ENCODE measurements at places on chromosomes 6 and 20.

- no peak overlapping the region for H3K4me3 ChIP-seq
- H3K36me3 ChIP-seq = no peaks in the 10 kb centered on the region
- H3K4me1 ChIP-seq = no peaks in the 10 kb centered on the region
- no peak for DNase-seq
Measured at GRCh38 chr20:60641879-60642447, 610.1 kb upstream of the CDH4 start.

DNA sequence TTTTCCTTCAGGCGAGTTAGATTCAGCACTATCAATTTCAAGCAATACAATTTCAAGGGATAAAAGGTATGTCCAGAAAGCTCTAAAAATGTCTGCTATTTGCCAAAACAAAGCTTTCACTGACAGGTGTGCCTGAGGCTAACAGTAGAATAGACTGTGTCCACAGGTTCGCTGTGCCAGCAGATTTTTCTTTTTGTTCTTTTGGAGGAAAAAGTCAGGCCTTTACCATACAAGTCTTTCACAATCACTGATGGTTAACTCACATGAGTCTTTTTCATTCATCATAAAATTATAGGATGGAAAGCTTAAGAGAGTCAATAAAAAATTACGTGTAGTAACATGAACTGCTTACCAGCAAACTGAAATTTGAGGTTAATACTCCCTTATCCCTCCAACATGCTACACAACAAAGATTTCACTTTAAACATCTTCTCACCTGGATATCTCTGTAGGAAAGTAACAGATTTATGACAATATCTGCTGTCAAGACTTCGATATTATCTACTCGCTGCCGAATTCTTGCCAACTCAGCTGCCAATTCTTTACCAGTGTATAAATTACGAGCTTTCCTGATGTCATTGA lies 95.4 kb downstream of the MAP3K5 start:
- peaks cover 1% of the 10 kb centered on the region for H3K36me3 ChIP-seq
- H3K27me3 ChIP-seq = no peaks in the 10 kb centered on the region
- no peak overlapping the region for H3K27ac ChIP-seq
- no peak overlapping the region for H3K4me3 ChIP-seq
- DNase-seq = no peak

- DNase-seq = no peak
- H3K27me3 ChIP-seq = peaks cover 32% of the 10 kb centered on the region
Measured at GRCh38 chr6:88538840-88539239, 372.7 kb upstream of the CNR1 start.

- H3K27ac ChIP-seq = no peak overlapping the region
- H3K27me3 ChIP-seq = no peaks in the 10 kb centered on the region
- no peaks in the 10 kb centered on the region for H3K36me3 ChIP-seq
- H3K4me1 ChIP-seq = no peaks in the 10 kb centered on the region
- no peak for DNase-seq
Measured at GRCh38 chr6:164168595-164168994, 754.1 kb downstream of the QKI start.

- peaks cover 41% of the 10 kb centered on the region for H3K4me1 ChIP-seq
- H3K27me3 ChIP-seq = no peaks in the 10 kb centered on the region
- no peak overlapping the region for H3K27ac ChIP-seq
- no peak for DNase-seq
Measured at GRCh38 chr6:16723826-16724225, 37.4 kb downstream of the ATXN1 start.

GRCh38 chr6:41487860-41488432 lies 58.2 kb upstream of the FOXP4 start:
- H3K27me3 ChIP-seq = peaks cover 18% of the 10 kb centered on the region
- no peak for DNase-seq
- no peaks in the 10 kb centered on the region for H3K36me3 ChIP-seq
- no peak overlapping the region for H3K4me3 ChIP-seq
- H3K27ac ChIP-seq = no peak overlapping the region

- no peaks in the 10 kb centered on the region for H3K36me3 ChIP-seq
- no peak overlapping the region for H3K27ac ChIP-seq
- no peak overlapping the region for H3K4me3 ChIP-seq
Measured at GRCh38 chr6:113221850-113222249, 635.3 kb upstream of the MARCKS start.

- DNase-seq = no peak
- no peak overlapping the region for H3K4me3 ChIP-seq
- peaks cover 37% of the 10 kb centered on the region for H3K27me3 ChIP-seq
Measured at GRCh38 chr20:63490416-63490815, 8.5 kb downstream of the EEF1A2 start.

GRCh38 chr6:47804821-47805220 lies 23.0 kb downstream of the OPN5 start:
- peaks cover 27% of the 10 kb centered on the region for H3K27me3 ChIP-seq
- H3K36me3 ChIP-seq = peaks cover 1% of the 10 kb centered on the region
- H3K27ac ChIP-seq = no peak overlapping the region
- no peak for DNase-seq

DNA sequence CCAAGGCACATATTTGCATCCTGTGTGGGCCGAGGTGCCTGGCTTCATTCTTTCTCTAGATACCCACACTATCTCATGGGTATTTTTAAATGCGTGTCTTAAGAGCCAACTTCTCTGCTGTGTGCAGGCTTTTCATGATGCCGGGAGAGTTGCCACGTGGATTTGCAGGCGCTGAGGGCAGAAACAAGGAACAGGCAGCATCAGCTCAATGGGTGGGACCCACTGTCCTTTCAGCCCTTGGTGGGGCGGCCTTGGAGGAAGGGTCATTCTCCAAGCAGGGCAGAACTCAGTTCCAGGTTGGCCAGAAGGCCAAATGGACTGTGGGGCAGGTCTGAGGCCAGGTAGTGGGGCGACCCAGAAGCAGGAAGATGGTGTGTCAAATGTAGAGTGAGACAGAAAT lies 84.7 kb downstream of the PHACTR3 start:
- H3K36me3 ChIP-seq = no peaks in the 10 kb centered on the region
- peaks cover 10% of the 10 kb centered on the region for H3K27me3 ChIP-seq
- H3K4me3 ChIP-seq = no peak overlapping the region
- no peak overlapping the region for H3K27ac ChIP-seq
- no peak for DNase-seq

DNA sequence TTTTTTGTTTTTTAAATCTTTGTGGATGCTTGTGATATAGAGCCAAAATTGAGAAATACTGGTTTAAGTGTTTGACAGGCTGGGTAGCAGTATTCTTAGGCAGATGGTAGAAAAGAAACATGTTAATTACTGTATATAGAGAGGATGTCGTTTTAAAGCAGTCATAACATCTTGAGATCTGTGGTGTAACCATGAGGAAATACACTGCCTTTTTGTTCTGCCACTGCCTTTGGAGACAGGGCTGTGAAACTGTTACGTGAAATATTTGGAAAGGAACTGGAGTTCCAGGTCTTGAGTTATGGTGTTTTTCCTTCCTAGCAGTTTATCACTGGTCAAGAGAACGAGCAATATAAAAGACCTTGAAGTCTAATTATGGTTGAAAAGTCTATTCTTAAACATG lies 19.5 kb downstream of the STXBP5 start:
- peaks cover 49% of the 10 kb centered on the region for H3K4me1 ChIP-seq
- H3K4me3 ChIP-seq = no peak overlapping the region
- no peaks in the 10 kb centered on the region for H3K27me3 ChIP-seq
- peaks cover 43% of the 10 kb centered on the region for H3K36me3 ChIP-seq
- no peak for DNase-seq

- no peaks in the 10 kb centered on the region for H3K36me3 ChIP-seq
- H3K27me3 ChIP-seq = no peaks in the 10 kb centered on the region
- H3K4me3 ChIP-seq = no peak overlapping the region
- no peak for DNase-seq
Measured at GRCh38 chr6:73375216-73375615, 5.5 kb upstream of the OOEP start.

GRCh38 chr6:7631466-7631865 lies 41.5 kb downstream of the SNRNP48 start:
- no peak for DNase-seq
- no peak overlapping the region for H3K4me3 ChIP-seq
- H3K27me3 ChIP-seq = peaks cover 17% of the 10 kb centered on the region
- H3K36me3 ChIP-seq = no peaks in the 10 kb centered on the region
- no peak overlapping the region for H3K27ac ChIP-seq

- no peaks in the 10 kb centered on the region for H3K4me1 ChIP-seq
- H3K27ac ChIP-seq = no peak overlapping the region
- peaks cover 5% of the 10 kb centered on the region for H3K27me3 ChIP-seq
- H3K4me3 ChIP-seq = no peak overlapping the region
- DNase-seq = no peak
- H3K36me3 ChIP-seq = no peaks in the 10 kb centered on the region
Measured at GRCh38 chr20:2295286-2295685, 515 bp upstream of the TGM3 start.

DNA sequence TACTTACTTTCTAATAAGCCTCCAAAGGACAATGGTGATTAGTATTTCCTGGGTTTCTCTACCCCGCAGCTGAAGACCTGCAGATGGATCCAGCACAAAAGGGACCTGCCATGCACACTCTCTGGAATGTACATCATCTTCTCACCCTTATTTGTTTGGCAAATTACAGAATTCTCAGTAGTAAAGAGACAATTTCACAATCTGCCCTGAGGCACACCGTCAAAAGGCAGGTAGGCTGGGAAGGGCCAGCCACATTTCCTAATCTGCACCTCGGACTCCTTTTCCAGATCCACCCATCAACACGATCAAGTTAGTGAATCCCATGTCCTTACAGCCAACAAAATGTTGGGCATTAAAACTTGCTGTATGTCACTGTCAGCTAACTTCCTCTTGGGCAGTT lies 4.9 kb downstream of the OVOL2 start:
- no peak for DNase-seq
- no peak overlapping the region for H3K27ac ChIP-seq
- H3K4me1 ChIP-seq = no peaks in the 10 kb centered on the region
- H3K36me3 ChIP-seq = no peaks in the 10 kb centered on the region
- H3K4me3 ChIP-seq = no peak overlapping the region
- H3K27me3 ChIP-seq = peaks cover 49% of the 10 kb centered on the region

GRCh38 chr6:165695722-165696515 lies 32.9 kb upstream of the PDE10A start:
- no peak for DNase-seq
- peaks cover 8% of the 10 kb centered on the region for H3K27me3 ChIP-seq
- H3K4me1 ChIP-seq = no peaks in the 10 kb centered on the region
- no peak overlapping the region for H3K4me3 ChIP-seq
- H3K36me3 ChIP-seq = no peaks in the 10 kb centered on the region

GRCh38 chr20:40945189-40945588 lies 83.4 kb upstream of the TOP1 start:
- H3K36me3 ChIP-seq = no peaks in the 10 kb centered on the region
- no peaks in the 10 kb centered on the region for H3K27me3 ChIP-seq
- no peak overlapping the region for H3K4me3 ChIP-seq
- DNase-seq = no peak
- no peak overlapping the region for H3K27ac ChIP-seq

- H3K27me3 ChIP-seq = no peaks in the 10 kb centered on the region
- no peaks in the 10 kb centered on the region for H3K36me3 ChIP-seq
- H3K27ac ChIP-seq = no peak overlapping the region
- DNase-seq = no peak
- no peaks in the 10 kb centered on the region for H3K4me1 ChIP-seq
Measured at GRCh38 chr6:34729631-34730470, 27.5 kb upstream of the SNRPC start.

DNA sequence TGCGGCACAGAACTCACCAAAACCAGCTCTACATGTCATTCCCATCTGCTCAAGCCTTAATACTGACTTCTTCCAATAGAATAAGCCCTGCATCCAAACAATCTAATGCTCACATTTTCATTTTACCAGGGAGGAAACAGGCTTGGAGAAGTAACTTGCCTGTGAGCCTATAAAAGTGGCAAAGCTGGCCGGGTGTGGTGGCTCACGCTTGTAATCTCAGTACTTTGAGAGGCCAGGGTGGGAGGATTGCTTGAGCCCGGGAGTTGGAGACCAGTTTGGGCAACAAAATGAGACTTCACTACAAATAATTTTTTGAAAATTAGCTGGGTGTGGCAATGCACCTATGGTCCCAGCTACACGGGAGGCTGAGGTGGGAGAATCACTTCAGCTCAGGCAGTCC lies 133.7 kb downstream of the LY86 start:
- H3K36me3 ChIP-seq = no peaks in the 10 kb centered on the region
- peaks cover 9% of the 10 kb centered on the region for H3K4me1 ChIP-seq
- H3K27ac ChIP-seq = no peak overlapping the region
- no peak for DNase-seq

- H3K36me3 ChIP-seq = no peaks in the 10 kb centered on the region
- no peaks in the 10 kb centered on the region for H3K4me1 ChIP-seq
- DNase-seq = no peak
- no peak overlapping the region for H3K4me3 ChIP-seq
- H3K27me3 ChIP-seq = peaks cover 4% of the 10 kb centered on the region
Measured at GRCh38 chr6:148629181-148629580, 117.6 kb upstream of the UST start.

GRCh38 chr6:26389349-26389894 lies 6.5 kb downstream of the BTN2A2 start:
- H3K4me3 ChIP-seq = no peak overlapping the region
- peaks cover 18% of the 10 kb centered on the region for H3K36me3 ChIP-seq
- no peak for DNase-seq
- H3K4me1 ChIP-seq = peaks cover 28% of the 10 kb centered on the region
- H3K27me3 ChIP-seq = no peaks in the 10 kb centered on the region
- peak overlapping the region; percentile 4 for H3K27ac ChIP-seq

DNA sequence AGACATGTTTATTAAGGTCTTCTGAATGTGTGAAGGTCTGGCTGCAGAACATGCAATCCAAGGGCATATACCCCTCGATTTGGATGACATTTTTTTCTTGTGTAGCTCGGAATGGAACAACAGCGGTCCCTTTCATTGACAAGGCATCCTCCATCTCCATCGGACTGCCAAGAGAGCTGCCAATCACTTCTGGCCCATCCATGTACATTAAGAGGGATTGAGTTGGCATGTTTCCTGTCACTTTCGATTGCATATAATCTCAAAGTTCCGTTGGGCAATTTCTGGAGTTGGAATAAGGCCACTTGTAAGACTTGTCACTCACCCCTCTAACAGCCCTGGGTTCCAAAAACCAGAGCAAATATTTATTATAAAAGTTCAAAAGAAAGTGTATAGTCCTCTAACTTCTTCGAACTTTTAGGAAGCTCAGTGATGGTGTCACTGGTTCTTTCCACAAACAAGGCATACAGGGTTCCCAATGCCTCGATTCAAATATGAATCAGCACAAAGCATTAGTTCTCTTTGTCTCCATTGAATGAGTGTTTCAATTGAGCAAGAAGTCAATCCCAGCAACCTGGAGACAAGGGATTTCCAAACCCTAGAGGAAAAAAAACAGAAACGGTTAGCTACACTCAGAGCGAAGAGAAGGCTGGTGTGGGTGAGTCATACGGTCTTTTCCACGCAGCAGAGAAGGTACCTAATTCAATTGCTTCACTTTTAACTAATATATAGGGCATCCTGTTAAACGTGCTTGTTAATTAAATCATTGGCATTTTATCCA lies 10.9 kb downstream of the ZNF217 start:
- H3K27me3 ChIP-seq = no peaks in the 10 kb centered on the region
- H3K4me1 ChIP-seq = peaks cover 77% of the 10 kb centered on the region
- peak; percentile 55 for DNase-seq
- H3K4me3 ChIP-seq = peak overlapping the region; percentile 90

DNA sequence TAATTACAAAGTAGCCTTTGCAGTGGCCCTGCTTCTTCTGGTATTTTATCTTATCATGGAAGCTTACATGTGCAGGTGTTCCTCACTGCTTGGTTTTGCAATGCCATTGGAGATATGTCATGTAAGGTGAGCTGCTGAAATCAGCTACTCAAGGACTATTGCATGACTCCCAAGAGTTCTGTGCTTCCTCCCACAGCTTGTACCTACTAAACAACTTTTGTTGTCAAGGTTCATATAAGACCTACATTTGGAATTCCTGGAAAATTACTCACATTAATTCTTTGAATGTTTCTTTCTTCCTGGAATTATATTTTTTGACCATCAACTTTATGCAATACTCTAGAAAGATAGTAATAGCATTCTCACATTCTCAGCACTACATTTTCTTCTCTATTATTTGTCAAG lies 427.5 kb upstream of the HSF2 start:
- no peaks in the 10 kb centered on the region for H3K27me3 ChIP-seq
- no peak for DNase-seq
- H3K36me3 ChIP-seq = no peaks in the 10 kb centered on the region
- H3K27ac ChIP-seq = no peak overlapping the region
- peaks cover 2% of the 10 kb centered on the region for H3K4me1 ChIP-seq
- no peak overlapping the region for H3K4me3 ChIP-seq

All from activated naive CD8-positive, alpha-beta T cell treated with anti-CD3 and anti-CD28 coated beads for 36 hours (primary cell).